ENCODE measurements at places on chromosomes 6 and 20.

DNA sequence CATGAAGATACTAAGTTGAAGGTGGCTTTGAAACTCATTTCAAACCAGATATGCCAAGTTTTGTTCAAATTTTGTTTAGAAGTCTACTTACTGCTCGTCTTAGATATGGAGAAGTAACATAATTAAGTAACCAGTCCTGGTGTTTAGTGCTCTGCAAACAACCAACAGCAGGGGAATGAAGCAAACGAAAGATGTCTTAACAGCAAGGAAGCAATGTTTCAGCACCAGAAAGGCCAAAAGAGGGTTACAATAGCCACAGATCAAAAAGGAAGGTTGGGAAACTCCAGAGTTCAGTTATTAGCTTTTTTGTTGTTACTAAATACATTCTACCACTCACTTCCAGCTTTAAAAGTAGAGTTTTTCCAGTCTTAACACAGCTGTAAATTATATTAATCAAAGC, 45.1 kb downstream of the LHFPL5 start:
- DNase-seq, result no peak

DNA sequence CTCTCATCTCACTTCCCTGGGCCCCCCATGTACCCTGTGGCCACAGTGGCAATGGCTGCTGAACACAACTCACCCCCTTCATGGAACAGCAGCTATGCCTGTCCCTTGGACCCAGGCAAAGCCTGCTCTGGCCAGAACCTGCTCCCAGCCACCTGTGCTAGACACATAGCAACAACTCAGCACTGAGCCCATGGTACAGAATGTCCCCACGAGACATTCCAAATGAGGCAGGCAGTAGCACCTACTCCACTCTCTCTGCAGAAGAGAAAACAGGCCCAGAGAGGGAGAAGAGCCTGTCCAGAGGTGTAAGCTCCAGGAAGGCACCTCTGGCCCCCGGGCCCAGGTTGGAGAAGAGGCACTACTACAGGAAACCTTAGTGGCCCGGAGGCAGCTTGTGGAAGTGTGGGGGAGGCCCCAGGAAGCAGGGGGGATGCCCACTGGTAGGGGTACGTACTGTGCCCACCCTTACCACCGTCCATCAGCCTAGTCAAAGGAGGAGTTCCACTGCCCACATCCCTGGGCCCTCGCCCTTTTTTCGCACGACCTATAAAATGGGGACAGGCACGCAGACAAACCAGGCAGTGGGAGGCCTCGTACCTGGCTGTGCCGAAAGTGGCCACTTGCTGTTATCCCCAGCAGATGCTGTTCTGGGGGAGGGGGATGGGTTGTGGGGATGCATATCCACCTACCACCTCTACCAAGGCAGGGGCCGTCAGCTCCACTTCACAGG, 97.2 kb downstream of the ASXL1 start:
- no peak for DNase-seq

DNA sequence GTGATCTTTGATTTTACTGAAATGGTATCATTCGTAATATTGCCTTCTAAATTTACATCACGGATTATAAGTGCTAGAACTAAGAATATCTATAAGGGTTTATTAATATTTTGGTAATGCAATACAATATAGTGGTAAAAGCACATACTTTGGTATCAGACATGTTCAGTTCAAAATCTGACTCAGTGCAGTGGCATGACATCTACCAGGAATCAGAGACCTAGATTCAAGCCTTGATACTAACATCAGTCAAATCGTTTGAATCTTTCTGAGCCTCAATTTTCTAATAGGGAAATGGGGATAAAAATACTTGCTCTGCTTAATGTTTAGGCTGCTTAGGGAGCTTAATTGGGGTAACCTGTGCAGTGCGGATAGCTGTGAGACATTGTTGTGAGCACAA, 488.0 kb downstream of the BCKDHB start:
- no peak for DNase-seq

DNA sequence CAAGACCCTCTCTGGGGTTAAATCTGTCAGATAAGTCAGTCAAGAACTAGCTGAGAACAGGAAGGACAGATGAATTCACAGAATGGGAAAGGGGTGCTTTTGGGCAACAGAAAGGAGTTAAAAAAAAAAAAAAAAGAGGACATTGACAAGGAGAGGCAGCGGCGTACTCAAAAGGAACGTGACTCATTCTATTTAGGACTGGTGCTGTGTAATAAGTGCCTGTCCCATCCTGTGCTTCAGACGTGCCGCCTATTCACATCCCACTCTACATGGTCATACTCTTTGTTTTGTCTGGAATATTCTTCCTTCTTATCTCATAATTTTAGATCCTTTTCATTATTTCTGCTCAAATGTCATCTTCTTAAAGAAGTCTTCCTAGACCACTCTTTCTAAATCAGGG, 101.1 kb upstream of the EMILIN3 start:
- no peak for DNase-seq

- DNase-seq, result no peak
Measured at GRCh38 chr20:19780261-19780660, 22.2 kb downstream of the RIN2 start.

- no peak for DNase-seq
Measured at GRCh38 chr6:144346719-144347447, 61.7 kb downstream of the UTRN start.

GRCh38 chr20:35698298-35699126, 640 bp downstream of the NFS1 start:
- no peak for DNase-seq

DNA sequence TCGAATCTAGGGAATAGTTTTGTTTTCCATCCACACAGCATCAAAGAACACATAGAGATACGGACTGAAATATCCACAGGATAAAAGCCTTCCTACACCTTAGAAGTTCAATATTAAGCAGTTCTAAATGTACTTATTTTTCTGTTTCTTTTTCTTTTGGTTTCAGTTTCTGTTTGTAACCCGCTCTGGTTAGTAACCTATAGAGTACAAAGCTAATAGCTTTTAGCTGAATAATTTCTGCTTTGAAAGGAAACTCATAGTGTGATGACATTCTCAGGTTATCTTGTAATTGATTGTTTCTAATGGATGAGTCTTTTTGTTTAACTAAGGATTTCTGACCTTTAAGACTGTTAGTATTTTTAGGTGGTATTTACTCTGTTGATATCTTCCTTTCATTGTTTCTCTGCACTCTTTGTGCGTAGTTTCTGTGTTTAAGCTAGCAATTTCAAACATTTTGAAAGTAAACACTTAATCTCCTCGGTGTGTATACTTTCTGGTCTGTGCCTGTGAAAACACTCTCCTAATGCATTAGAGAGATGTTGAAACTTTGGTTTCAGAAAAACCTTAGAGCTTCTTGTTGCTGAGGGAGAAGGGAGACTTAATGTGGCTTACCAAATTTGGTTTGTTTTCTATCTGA, 385.5 kb downstream of the HDGFL1 start:
- DNase-seq, result no peak

DNA sequence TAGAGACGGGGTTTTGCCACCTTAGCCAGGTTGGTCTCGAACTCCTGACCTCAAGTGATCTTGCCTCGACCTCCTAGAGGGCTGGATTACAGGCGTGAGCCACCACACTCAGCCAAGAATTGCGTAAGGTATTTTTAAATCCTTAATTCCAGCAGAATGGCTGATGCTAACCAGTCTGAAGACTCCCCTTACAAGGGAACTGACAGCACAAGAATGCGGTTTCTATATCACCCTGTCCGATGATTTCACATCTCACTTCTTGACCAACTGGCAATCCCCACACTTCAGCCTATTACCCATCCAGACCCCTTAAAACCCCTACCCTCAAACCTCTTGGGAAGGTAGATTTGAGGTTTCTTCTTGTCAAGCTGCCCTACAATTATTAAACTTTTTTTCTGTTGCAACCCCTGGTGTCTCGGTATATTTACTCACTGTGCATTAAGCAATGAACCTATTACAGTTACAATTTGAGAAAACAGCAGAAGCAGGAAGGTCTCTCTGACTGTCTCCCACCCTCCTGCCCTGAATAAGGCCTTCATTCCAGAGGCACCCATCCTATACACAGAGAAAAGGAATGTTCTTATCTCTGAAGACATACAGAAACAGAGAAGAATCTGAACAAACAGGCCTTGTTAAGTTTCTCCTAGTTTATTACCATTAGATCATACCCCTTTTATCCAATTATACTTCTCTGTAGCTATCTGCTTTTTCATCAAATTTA, 164.9 kb downstream of the ARHGAP18 start:
- DNase-seq, result no peak

DNA sequence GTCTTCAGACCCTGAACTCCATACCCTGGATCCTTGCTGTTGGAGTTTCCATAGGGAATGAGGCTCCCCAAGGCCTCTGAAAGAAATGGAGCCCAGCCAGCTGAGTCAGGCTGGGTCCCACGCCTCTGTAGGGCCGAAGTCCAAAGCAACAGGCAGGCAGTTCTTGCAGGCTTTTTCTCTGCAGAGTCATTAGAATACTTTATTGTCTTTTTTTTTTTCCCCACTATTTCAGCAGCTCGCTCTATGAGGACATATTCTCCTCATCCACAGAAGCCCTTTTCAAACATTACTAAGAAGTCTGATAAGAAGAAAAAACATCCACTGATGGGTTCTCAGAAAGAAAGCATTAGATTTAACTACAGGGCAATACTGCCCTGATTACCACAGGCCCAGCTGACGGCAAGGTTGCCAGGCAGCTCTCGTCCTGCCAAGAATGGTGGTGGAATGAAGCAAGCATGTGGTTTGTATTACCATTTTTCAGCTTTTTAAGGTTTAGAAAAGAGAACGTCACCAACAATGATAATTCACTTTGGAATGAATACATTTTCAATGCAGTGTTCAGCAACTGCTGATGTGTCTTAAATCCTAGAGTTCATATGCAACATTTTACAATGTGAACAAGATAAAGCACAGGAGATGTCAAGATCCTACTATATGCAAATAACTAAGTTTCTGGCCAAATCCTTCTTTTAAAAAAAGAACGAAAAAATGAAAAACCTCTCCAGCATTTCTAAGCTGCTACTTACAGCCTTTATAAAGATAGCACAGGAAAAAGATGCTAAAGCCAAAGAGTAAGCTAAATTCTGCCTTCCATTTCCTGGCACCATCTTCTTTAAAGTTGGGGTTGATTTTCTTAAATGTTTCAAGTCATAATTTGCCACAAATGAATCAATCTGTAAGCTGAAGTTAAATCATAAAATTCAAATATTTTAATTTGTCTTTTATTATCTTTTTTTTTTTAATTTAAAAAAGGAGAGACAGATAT, 223.6 kb upstream of the CITED2 start:
- no peak for DNase-seq

Measured in activated T-helper 1 cell treated with Interleukin-2 at 50 U/mL for 16 hours (primary cell).